Aorta (tissue), 5 donors: ENCODE measurements at places on chromosomes 2 and 18.
A peak's percentile ranks its signal among the peaks of the same experiment; 100 is the strongest.

- DNase-seq: no peak
These were observed 117.6 kb downstream of the MYO1B start for GRCh38 chr2:191362841-191363240.

- DNase-seq: no peak
These were observed 676.5 kb upstream of the FANCL start for GRCh38 chr2:58917596-58917995.

DNA sequence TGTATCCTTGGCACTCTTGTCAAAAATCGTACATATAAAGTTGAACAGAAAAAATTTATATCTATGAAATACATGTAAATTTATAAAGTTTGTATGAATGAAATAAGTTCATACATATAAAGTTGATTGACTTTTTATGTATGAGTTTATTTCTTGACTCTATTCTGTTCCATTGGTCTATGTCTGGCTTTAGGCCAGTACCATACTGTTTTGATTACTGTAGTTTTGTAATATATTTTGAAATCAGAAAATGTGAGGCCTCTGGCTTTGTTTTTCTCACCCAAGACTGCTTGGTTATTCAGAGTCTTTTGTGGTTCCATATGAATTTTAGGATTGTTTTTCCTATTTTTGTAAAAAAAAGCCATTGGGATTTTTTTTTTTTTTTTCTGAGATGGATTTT lies 41.8 kb upstream of the SP9 start:
- no peak for DNase-seq

DNA sequence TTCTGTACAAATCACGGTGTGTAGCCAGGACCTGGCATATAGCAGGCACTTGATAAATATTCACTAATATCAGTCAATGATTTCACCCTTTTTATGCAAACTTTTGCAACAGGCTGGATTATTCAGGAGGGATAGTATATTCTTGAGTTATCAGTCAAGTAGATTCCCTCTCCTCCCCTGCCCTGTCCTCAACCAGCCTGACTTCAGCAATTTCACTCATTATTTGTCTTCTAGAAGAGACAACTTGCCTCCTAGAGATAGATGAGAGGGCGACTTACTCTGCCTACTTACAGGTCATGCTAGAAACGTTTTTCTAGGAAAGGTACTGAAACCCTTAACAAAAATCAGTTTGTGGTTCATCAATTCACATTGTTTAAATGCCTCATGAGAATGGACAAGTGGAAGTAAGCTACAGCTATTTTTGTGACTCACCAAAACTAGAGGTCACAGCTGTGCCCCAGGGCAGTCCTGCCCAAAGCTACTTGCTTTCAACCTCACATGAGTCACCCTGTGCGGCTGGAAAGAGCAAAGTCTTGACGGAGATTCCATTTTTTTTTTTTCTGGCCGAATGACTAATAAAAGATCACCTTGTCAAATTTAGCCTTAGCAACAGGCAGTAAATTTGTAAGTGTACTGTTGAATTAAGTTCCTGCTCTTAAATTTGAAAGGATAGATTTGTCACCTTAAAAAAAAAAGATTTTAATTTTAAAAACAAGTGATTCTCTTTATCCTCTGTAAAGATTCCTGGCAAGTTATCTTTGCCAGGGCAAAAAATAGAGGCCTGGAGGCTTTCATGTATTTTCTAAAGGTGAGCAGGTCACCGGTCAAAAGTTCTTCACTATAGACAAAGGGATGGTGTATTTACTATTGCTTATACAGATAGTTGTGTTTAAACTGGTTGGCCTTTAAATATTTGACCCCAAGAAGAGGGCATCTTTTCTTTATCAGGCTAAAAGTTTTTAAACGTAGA lies 109.0 kb upstream of the SLC35G4 start:
- no peak for DNase-seq

- no peak for DNase-seq
These were observed 32.8 kb downstream of the DTNA start for GRCh38 chr18:34742891-34743341.

- DNase-seq: no peak
These were observed 47.3 kb downstream of the TMEM17 start for GRCh38 chr2:62458671-62459081.

DNA sequence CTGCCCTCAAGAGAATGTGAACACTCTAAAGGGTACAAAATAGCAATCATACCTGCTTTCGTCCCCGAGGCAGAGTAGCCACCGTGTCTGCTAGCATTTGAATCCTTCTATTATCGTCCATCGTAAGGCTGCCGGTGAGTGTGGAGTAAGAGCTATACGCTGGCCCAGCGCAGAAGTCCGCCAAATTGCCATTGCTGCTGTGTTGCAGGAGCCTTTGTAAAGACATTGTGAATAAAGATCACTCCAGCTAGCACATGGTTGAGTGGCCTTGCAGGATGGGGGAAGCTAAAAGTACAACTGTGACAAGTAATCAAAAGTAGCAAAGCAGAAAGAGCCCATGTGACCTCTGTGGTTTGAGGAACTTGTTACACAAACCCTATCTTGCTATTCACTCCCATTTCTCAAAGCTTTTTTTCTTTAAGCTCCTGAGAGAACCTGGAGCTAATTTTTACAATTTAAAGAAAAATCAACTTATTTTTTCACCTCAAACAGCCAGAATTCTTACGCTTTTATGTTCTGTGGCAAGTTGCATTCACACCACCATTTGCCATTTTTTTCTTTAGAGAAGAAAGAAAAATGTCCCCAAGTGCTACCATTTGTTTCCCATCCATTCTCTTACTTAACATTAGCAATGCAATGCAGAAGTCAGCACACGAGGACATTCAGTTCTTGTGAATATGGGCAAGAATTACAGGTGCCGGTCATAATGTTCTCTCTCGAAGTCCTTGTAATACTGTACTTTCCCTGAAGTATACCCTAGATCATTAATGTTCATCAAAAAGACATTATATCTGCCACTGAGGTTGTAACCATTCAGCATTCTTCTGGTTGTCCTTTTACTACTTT lies at the start of gene CYTIP:
Gene CYTIP (minus strand): TSS at position 295 of the 846 bp plus-strand sequence. CDS start 69 bp downstream, at position 226.
- DNase-seq: no peak

- peak; percentile 79 for DNase-seq
These were observed at the start of gene DAW1 for GRCh38 chr2:227871375-227871791. Gene DAW1, plus strand, starts transcription at chr2:227871631. Its CDS starts 59 bp downstream, at chr2:227871690.

DNA sequence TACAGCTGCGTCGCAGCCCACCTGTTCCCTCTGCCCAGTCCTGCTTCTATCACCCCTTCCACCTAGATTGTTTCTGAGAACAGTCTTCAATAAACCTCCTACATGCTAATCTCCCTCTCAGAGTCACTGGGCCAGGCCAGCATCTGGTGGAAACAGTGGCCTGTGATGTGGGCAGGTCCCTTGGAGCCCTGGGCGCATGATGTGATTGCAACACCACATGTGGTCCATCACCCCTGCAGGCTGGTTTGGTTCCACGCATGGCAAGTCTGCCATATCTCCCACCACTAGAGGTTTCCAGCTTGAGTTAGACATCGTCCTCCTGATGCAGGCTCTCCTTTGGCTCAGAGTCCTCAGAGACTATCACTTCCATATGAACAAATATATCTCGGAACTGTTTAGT lies 83.5 kb downstream of the PRKCE start:
- no peak for DNase-seq

- DNase-seq: no peak
These were observed 1.8 kb upstream of the CRYGB start for GRCh38 chr2:208147759-208148158.

GRCh38 chr2:64260817-64261216 lies 116.6 kb upstream of the PELI1 start:
- DNase-seq: peak; percentile 78

DNA sequence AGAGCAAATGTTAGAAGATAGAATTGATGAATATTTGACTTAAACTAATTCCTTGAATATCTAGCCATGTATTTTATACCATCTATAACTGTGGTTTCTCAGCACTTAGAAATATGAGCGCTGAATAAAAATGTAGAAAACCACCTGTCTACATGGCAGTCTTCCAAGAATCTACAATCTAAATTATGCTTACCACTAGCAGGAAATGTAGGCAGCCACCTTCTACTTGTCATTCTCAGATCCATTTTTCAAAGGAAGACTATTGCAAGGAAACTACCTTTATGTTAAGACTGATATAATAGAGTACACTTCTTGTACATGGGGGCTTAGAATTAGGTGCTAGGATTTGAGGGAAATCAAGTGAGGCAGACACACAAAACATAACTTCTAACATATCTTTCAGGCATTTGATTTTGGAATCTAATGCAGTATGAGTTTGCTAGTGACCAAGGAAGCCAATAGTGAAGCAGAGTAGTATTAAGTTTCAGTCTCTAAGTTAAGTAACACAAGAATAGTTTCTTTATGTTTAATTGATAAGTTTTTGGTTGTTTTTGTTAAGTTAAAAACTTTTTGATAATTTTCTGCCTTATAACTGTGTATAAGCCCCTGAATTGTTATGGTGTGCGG lies 175.9 kb upstream of the ITGA4 start:
- DNase-seq: no peak

GRCh38 chr2:19033240-19033639 lies 325.2 kb downstream of the OSR1 start:
- no peak for DNase-seq

DNA sequence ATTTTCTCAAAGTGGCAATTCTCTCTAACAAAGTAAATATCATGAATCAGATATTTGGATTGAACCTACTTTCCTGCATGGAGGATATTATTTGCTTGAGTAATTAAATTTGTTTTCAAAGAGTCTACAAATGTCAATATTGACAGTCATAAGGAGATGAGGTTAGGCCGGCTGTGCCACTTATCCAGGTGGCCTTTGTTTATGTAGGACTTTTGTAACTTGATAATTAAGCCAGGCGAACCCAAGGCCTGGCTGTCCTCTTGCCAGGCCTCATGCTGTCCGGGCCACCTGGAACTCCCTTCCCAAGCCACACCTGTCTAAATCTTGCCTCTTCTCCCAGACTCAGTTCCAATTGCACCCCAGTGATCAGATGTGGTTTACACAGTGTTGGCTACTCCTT lies 255.2 kb downstream of the ACKR3 start:
- no peak for DNase-seq

- no peak for DNase-seq
These were observed 1950.8 kb upstream of the PIK3C3 start for GRCh38 chr18:40004246-40004645.

DNA sequence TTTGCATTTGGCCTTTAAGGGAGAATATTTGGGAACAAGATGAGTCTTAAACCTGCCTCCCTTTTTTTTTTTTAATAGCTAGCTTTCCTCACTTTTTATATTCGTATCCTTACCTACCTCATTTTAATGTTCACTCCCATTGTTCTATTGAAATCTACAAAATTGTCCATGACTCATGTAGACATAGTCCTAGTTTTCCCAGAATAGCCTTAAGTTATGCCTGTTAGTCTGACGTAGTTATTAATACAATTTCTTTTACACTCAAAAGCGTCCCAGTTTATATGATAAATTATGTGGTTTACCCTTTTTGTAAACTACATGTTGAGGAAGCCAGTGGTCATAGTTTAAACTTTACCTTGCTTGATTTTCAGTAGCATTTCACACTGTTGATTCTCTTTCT lies 73.4 kb downstream of the UBR3 start:
- DNase-seq: no peak

GRCh38 chr18:63253428-63254372 lies 65.9 kb downstream of the BCL2 start:
- no peak for DNase-seq

DNA sequence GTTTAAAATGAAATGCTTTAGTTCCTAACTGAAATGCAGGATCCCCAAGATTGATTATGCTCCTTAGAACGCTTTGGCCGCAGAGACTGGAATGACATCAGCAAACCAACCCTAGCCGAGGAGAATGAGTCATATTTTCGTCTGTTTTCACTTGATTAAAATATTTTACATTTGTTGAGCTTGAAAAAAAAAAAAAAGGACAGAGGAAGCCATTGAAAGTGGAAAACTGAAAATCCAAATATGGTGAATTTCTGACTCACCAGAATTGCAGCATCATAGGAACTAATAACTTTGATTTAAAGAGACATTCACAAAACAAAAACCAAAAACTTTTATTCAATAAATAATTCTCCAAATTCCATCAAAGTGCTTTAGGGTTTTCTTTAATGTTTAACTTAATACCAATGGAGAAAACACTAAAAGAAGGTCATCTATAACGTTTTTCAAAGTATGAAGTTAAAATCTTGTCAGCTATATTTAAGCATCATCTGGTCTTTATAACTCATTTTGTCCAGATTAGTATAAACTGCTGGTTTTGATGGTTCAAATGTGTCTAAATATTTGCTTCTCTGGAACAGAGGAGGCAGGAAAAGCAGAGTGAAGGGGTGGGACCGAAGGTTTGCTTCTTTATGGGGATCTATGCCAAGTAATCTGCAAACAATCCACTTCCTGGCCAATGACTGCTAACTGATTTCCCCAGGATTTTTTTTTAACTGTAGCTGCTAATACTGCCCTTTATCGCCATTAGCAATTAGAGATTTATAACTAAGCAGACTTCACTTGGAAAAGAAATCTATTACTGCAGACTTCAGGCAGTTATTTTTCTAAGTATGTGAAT lies 30.9 kb upstream of the COL5A2 start:
- peak; percentile 79 for DNase-seq

- no peak for DNase-seq
These were observed 592 bp upstream of the MARS2 start for GRCh38 chr2:197704434-197705120.

DNA sequence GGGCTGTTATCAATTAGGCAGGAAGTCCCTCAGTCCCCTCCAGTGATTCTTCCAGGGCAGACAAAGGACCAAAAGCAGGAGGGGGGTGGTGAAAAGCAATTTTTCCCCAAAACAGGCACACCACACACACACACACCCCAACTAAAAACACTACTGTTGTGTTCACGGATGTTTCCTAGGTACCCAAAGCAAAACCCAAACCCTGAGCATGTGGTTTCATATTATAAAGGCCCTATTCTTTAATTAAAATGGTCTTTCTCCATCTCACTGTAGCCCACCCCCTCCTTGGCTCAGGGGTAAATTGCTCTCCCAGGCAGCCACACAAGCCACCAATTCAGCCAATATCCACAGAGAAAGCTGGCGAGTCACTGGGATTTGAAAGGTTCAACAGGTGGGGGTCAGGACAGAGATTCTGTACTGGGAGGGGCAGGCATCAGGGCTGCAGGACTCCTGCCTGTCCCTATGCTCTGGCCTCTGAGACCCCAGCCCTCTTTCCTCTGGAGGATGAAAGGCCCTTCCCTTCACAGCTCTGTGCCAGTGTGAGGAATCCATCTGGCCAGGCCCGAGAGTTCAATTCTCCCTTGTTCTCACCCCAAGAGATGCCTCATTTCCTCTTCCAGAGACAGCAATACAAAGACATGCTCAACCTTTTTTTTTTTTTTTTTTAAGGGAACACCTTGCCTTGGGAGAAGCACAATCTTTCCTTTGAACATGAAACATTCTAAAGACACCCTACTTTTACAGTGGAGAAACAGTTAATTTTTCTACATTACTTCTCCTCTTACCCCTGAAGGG lies 43.6 kb downstream of the SPRED2 start:
- DNase-seq: no peak

DNA sequence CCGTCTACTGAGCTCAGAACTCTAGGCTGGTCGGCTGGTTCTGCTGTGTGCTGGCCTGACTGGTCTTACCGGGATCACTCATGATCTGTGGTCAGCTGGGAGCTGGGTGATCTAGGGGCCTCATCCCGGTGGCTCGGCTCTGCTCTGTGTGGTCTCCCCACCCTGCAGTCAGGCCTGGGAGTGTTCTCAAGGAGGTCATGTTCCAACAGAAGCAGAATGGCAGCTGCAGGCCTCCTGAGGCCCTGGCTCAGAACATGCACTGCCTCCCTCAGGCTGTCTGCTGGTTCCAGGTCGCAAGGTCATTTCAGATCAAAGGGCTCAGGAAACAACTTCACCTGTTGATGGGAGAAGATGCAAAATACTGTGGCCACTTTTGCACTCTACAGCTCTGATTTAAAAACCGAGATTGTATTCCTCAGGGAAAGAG lies 81.1 kb upstream of the RFX8 start:
- DNase-seq: no peak
